Activated T-helper 2 cell treated with anti-CD3 and anti-CD28 coated beads, Interferon-gamma antibody, Interleukin-2, Interleukin-4, amounts not matched to agents 10 μg/mL and 5 μg/mL and 100 μg/mL, durations not matched to agents 14 hours and 24 hours and 36 hours (primary cell): ENCODE measurements at places on chromosomes 1 and 21. TPM values are rescaled to one million over a fixed set of nuclear protein-coding genes. Genes with fewer than 3 reads are reported as not detected.

GRCh38 chr1:40390857-40391256 is 17.3 kb downstream of the SMAP2 start:
- DNase-seq = no peak

The ALX3 gene
- total RNA-seq = not detected in 2 replicates

- DNase-seq = no peak
Measured at GRCh38 chr1:85343213-85343611, 66.8 kb upstream of the BCL10 start.

The PGLYRP4 gene
- not detected in 2 replicates for total RNA-seq

GRCh38 chr1:8152731-8153702 is 126.9 kb upstream of the ERRFI1 start:
- peak; percentile 47 for DNase-seq

DNA sequence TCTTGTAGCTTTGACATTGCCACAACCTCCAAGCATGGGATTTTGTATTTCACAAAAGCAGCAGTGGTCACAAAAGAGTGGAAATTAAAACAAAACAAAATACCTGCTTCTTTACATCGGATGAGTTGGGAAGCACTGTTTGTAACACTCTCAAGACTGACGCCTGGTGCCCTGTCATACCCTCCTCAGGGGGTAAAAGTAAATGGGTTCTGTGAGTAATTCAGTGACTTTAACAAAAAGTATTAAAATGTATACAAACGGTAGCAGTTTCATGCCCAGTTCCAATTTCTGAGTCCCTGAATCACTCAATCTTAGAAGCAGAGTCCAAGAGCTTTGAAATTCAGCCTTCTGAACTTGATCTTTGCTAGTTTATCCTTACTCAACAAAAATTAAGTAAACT is 152.5 kb downstream of the TIAM1 start:
- no peak for DNase-seq

DNA sequence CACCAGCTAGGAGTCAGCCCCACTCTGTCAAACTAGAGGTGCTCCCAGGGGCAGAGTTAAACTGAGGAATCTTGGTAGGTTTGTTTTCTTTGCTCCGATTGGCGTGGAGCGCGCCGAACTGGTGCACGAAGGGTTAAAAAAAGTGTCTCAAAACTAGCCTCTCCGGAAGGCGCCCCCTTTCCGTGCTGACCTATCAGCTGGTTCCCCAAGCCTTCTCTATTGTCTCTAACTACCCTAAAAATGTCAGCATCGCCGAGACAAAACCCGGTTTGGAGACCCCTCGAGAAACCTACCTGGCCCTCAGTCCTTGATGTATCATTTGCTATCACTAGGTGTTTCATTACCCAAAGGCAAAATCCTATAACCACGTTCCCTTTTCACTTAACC is 2.2 kb downstream of the TGFB2 start:
- no peak for DNase-seq

The WASF2 gene
- total RNA-seq = 125 and 128 TPM in 2 replicates

DNA sequence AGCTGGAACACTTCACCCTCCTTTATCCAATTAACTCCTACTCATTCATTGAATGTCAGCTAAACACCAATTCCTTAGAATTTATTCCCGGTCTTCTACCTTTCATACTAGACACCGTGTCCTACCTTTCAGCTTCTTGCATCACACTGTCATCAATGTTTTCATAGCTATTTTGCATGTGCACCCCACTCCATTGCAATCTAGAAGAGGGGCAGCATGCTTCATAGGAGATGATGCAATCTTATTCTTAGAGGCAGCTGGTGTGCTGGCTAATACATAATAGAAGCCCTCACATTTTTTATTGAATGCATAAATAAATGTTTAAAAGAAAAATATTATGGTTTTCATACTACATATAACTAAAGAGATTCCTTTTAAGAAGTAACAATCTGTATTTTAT is 123.6 kb downstream of the DSCAM start:
- DNase-seq = no peak

DNA sequence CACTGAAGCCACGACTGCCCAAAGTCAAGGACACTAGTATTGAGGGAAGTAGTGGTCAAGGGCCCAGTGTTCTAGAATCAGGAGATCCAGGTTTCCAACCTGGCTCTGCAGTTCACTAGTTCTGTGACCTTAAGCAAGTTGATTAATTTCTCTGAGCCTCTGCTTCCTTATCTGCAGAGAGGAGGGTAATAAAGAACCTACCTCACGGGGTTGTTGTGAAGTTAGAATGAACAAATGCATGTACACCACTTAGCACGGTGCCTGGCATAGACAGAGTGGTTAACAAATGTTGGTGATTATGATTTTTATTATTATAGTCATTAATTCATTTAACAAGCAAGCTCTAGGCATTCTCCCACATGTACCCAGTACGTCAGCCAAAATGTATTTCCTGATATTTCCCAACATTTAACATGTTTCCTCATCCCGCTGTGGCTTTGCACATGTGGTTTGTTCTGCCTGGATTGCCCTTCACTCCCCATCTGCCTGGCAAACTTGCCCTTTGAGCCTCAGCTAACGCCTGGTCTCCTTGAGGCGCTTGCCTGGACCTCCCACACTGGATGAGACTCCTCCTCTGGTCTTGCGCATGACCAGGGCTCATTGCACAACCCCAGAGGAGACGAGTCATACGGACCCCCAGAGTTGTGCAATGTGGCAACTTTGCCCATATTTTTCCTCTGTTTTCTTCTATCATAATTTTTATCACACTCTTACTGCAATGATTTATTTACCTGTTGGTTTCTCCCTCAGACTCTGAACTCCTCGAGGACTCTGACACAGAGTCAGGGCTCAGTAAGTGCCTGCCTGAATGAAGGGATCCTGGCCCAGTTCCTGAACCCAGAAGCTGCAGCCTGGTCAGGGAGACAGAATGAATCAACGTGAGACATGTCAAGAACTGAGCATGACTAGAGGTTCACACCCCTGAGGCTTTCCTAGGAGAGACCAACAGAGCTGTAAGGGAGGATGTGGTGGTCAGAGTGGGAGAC is 20.7 kb upstream of the MFSD2A start:
- DNase-seq = no peak

The SELL gene
- total RNA-seq = 63.0 and 64.9 TPM in 2 replicates

DNA sequence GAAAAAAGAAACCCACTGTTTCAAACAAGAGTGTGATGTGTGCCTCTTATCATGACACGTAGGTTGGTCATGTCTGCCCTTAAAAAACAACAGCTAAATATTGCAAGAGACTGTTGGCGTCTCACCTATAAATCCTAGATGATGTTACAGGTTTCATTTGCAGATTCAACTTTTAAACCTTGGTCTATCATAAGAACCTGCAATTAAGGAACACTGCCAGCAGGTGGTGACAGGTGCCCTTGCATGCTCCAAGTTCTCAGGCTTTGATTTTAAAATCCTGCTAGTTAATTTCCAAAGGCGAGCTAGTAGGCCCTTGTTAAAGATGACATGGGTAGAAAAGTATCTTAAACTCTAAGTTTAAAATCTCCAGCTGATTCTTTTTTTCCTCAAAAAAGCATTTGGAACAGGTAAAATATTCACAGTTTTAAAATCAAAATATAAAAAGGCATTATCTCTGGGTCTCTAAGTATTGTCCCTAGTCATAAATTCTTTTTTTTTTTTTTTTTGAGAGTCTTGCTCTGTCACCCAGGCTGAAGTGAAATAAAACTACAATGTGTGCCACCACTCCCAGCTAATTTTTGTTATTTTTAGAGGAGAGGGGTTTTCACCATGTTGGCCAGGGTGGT is 39.1 kb downstream of the CLSTN1 start:
- DNase-seq = peak; percentile 55

- DNase-seq = no peak
Measured at GRCh38 chr1:204872262-204872881, 1.7 kb downstream of the NFASC start.

DNA sequence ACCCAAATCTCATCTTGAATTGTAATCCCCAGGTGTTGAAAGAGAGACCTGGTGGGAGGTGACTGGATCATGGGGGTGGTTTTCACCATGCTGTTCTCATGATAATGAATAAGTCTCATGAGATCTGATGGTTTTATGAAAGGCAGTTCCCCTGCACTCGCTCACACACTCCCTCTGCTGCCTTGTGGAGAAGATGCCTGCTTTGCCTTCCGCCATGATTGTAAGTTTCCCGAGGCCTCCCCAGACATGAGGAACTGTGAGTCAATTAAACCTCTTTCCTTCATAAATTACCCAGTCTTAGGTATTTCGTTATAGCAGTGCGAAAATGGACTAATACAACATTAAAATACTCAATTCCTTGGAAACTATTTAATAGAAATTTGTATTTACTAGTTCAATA is 99.2 kb downstream of the PROX1 start:
- DNase-seq = no peak

GRCh38 chr1:30747033-30748008 is 10.3 kb downstream of the LAPTM5 start:
- no peak for DNase-seq

- no peak for DNase-seq
Measured at GRCh38 chr21:32955311-32956060, 70.2 kb upstream of the OLIG2 start.

- DNase-seq = no peak
Measured at GRCh38 chr1:216184126-216184680, 239.0 kb downstream of the USH2A start.

DNA sequence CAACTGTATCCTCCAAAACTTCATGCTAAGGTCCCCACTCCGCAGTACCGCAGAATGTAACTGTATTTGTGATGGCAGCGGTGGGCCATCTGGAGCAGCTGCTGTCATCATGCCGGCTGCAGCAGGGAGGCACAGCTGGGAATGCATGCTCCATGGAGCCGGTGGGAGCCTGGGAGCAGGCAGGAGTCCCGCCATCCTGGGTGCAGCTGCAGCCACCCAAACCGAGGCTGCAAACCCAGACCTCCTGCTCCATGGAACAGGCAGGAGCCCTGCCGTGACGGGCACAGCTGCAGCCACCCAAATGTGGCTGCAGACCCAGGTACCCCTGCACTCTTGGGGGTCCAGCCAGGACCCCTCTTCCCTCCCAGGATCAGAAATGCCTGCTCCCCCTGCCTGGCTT is 80.3 kb downstream of the SCMH1 start:
- DNase-seq = no peak

GRCh38 chr1:154735061-154735803 is 127.2 kb upstream of the ADAR start:
- no peak for DNase-seq
